Stimulated activated CD4-positive, alpha-beta T cell treated with anti-CD3 and anti-CD28 coated beads, Interleukin-2, amount 100 ng/mL, for 4 hours (primary cell): ENCODE measurements at places on chromosomes 6 and 20.

- DNase-seq: no peak
Measured at GRCh38 chr20:17657079-17657825, 24.8 kb downstream of the RRBP1 start.

DNA sequence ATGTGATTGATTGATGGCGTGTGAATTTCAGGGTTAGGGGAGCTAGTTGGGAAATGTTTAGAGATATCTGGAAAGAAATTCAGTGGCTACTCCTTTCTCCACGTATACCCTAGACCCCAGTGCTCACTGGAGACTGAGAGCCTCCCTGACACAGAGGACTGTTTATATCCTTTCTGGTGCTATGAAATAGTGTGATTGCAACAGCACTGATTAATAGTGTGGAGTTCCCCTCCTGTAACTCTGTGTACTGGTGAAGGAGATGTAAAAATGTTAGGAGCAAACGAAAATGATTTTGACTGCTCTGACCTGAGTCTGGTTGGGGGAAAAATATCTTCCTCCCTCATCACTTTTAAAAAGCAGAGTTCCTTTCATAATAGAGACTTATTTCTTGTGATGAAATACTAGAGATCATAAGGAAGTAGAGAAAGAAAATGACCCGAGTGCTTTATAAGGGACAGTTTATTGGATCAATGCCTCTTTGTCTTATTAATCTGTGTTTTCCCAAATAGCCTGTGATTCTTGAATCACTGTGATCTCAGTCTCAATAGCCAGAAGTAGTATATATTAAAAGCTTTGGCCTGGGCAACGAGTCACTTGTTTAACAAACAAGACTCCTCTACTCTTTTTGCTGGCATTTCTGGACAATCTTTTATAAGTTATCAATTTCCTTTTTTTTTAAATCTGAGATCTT, 92.3 kb downstream of the RNF182 start:
- DNase-seq: no peak

DNA sequence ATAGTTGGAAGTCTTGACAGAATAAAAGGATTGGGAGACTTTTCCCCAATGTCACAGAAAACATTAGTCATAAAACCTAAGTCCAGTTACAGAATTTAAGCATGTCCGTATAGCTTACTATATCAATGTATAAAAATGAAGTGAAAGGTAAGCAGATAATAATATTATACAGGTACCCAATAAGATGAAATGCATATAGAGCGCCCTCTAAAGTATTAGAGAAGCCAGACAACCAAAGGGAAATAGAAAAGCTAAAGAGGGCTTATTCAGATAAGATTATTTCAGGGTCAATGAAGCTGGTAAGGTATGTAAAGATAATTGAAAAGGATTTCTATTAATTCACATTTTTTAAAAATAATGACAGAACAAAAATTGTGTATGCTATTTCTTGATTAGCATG, 947.7 kb upstream of the MAP3K7 start:
- no peak for DNase-seq

DNA sequence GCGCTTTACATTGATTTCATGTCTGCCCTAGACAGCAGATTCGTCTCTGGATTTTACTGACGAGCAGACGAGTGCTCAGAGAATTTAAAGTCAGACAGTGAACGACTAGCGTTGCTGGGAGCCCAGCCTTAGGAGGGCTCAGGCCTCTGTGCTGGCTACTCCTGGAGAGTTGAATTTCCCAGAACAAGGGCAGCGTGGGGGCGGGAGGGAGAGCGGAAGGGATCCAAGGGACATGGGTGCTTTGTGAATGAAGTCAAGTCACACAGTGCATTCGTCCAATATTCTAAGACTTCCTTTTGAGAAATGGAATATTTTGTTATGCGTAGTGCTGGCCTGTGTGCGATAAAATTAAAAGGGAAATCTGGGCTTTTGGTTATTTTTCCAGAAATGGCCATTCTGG, 126.5 kb downstream of the MYLK4 start:
- no peak for DNase-seq

DNA sequence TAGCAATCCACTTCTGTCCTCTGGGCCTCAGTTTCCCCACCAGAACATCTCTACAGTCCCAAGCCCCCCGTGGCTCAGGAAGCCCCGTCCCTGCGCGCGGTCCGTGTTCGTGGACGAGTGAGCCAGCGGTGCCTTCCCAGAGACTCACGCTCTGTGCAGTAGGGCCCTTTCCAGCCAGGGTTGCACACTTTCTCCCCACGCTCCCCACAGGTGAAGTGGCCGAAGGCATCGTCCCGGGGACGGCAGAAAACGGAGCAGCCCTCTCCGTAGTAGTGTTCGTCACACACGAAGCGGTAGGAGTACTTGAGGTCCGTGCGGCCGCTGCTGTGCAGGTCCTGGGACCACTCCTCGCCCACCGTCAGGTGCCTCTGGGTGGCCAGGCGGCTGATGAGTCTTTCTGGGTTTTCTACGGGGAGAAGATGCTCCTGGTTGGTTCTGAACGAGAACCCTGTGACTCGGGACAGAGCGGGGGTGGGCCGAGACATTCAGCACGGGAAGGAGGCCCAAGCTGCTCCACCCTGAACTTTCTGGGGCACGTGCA, 2.7 kb downstream of the DLL1 start:
- no peak for DNase-seq

GRCh38 chr6:85065831-85066230, 301.4 kb upstream of the TBX18 start:
- no peak for DNase-seq

GRCh38 chr6:21885532-21886114, 292.1 kb downstream of the SOX4 start:
- DNase-seq: no peak

DNA sequence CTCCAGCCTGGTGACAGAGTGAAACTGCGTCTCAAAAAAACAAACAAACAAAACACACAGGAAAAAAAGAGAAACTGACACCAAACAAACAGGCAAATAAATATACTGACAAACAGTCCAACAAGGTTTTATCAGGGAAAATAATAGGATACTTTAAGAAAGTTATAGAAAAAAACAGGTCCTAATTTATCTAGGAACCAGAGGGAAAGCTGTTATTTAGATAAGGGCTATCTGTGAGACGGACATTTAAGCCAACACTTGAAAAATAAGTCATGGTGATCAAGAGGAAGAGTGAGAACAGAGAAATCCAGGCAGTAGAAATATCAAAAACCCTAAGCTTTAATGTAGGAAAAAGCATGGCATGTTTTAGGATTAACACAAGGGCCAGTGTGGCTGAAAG, 68.9 kb downstream of the FAM217A start:
- DNase-seq: no peak

GRCh38 chr6:118750143-118750542, 98.8 kb upstream of the CEP85L start:
- no peak for DNase-seq
